ENCODE measurements at places on chromosomes 2 and 18.

GRCh38 chr2:60880643-60881046, 729 bp upstream of the REL start:
- DNase-seq: no peak

DNA sequence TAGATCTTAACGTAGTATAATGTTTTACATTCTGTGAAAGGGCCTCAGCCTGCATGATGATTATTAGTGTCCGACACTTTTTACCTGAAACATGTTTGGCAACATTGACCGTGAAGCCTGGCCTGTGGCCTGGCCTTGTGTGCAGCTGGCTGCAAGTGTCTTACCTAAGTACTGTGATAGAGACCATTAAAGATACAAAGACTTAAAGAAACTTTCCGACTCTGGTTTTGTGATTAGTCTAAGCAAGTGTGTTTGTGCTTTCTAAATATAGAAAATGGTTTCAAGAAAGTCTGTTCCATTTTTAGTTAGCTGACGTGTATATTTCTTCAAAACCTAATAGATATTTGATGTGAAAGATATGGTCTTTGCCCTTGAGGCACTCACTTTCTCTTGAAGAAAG, 601.8 kb downstream of the LRP1B start:
- DNase-seq: no peak

DNA sequence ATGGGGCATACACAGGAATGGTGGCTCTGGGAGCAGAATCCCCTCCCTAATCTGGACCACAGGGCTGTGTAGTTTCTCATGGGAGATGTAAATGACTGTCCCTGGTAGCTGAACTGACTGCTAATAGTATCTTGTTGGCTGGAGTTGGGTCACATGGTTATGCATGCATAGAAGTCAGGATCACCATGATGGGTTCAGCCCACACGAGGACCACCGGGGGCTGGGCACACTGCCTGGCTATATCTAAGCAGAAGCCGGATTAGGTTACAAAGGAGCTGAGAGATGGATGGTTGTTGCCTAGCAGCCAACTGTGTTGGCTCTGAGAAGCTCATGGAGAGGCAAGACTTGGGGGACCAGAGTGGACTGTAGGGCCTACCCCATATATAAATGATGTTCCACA, 6.7 kb upstream of the MAP3K2 start:
- no peak for DNase-seq

DNA sequence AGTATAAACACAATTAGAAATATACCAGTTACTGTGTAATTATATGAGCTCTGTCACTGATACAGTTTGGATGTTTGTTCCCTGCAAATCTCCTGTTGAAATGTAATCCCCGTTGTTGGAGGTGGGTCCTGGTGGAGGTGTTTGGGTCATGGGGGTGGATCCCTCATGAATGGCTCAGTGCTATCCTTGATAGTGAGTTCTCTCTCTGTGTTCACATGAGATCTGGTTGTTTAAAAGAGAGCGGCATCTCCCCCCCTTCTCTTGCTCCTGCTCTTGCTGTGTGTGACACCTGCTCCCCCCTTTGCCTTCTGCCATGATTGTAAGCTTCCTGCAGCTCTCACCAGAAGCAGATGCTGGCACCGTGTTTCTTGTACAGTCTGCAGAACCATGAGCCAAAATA, 24.1 kb downstream of the MTX2 start:
- no peak for DNase-seq

GRCh38 chr2:38315707-38316333, 61.3 kb downstream of the ATL2 start:
- no peak for DNase-seq

DNA sequence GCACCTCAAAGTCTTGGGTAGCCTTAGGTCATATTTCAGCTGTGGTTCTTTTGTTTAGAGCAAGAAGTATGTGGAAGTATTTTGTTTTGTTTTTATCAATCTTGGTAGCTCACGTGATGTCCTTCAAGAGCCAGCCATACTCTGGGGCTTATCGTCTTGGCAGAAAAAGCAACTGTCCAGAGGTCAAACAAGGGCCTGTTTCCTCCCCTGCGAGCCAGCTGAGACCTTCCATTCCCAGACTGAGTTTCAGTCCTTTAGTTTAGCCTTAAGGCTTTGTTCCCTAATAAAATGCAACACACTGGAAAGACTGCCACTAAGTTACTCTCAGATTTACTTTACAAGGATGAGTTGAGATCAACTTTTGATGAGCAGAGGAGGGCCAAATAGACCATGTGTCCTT, 63.5 kb downstream of the TXNL1 start:
- peak; percentile 43 for DNase-seq

GRCh38 chr2:27001950-27002349, 30.8 kb upstream of the TMEM214 start:
- DNase-seq: no peak

- no peak for DNase-seq
These were observed 243.0 kb upstream of the CHST9 start for GRCh38 chr18:27428120-27428519.

DNA sequence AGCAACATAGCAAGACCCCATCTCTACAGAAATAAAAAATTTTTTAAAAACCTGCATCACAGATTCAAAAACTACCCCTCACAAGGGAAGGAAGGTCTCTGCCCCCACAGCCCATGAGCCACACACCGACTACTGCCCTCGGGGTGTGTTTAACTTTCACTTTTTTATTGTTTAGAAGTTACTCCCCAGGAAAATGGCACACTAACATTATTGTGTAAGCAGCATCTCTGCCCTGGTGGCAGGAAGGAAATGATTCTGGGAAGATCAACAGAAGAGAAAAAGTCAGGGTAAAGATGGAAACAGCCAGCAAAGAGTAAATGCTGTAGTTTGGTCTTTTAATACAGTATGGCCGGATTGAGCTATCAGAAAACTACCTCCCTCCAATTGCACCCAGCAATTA, 21.9 kb downstream of the TRABD2A start:
- DNase-seq: no peak

GRCh38 chr18:62196980-62197379, 9.9 kb downstream of the RELCH start:
- DNase-seq: no peak

DNA sequence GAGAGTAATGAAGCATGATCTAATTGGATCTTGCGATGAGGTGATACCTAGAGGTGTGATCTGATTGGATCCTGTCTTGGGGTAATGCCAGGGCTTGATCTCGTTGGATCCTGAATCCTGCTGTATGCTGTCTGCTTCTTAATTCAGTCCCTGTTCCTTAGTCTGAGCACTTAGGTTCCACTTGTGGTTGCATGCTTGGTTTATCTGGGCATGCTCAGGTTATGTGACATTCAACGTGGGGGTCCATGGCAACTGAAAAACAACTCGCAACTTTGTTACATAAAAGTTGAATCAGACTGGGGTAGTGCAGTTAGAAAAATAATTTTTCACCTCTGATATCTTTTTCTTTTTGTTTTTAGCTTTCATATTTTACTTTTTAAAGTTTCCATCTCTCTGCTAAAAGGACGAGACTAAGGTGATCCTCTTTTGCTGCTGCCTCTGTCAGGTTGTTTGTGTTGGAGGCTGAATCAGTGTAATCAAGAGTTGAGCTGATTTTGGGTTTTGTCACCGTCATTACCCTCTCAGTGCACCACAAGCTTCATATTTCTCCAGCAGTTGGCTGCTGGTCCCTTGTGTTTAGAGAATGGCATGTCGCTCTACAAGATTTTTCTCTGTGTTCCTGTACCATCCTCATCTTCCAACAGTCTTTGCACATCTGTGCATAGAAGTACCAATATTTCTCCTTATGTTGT, 67.9 kb downstream of the NCOA1 start:
- no peak for DNase-seq

GRCh38 chr18:31269566-31269965, 48.4 kb upstream of the DSG1 start:
- DNase-seq: no peak

DNA sequence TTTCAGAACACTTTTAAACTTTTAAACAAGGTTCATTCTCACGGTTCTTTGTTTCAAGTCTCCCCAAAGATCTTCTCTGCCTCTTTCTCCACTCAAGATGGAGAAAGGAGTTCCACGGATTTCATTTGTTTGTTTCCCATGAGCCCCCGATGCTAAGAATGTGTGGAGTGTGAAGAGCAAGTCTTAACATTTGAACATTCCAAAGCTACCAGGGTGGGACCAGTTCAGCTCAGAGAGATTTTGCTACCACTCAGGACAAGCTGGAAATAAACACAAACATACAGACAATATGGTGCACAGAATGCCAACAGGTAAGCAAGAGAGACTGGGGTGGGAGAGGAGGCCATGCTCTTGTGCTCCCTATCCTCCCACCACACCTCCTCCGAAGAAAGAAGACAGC, 56.7 kb downstream of the SPRED2 start:
- DNase-seq: no peak

- DNase-seq: no peak
These were observed 14.5 kb upstream of the IL1RN start for GRCh38 chr2:113112871-113113270.

DNA sequence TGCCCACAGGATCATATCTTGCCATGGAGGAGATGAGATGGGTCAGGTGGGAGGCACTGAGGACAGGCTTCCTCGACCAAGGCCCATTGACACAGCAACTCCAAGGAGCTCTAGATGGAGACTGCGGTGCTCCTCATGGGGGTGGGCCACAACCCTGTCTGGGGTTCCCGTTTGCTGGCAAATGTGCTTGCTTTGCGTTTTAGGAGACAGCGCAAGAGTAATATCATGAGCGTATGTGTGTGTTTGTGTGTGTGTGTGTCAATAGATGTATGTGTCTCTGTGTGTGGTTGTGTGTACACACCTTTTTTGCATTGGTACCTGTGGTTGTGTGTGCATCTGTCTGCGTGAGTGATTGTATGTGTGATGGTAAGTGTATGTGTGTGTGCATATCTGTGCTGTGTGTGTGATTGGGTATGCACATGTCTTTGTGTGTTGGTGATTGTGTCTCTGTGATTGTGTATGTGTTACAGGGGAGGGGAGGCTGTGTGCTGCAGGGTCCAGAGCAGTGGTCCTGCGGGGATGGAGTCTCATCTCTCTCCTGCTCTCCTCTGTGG, 4.4 kb downstream of the FBLN7 start:
- DNase-seq: no peak

- no peak for DNase-seq
These were observed 6.6 kb downstream of the NR4A2 start for GRCh38 chr2:156325688-156326525.

DNA sequence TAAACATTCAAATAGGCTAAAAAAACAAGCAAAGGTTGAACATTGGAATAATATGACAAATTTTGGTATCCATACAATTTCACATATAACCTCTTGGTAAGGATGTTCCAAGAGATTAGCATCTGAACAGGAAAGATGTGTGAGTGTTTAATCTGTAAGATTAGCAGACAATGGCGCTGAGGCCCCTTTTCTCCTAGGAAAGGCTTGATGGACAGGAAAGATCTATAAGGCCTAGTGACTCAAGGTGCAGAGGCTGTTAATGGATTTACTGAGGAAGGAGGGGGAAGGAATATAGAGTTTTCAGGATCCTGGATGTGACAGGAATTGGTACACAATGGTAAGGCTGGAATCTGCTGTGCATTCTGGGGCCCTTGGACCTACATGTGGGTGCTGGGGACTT, 48.1 kb upstream of the SMAD2 start:
- no peak for DNase-seq

DNA sequence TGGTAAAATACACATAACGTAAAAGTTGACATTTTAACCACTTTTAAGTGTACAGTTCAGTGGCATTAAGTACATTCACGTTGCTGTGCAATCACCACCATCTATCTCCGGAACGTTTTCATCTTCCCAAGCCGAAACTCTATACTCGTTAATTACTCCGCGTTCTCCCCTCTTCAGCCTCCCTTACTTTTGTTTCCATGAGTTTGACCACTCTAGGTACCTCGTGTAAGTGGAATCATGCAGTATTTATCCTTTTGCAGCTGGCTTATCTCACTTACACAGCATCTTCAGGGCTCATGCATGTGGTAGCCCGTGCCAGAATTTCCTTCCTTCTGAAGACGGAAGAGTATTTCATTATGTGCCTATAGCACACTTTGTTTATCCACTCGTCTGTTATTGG, 225.2 kb downstream of the SLC4A3 start:
- DNase-seq: no peak

DNA sequence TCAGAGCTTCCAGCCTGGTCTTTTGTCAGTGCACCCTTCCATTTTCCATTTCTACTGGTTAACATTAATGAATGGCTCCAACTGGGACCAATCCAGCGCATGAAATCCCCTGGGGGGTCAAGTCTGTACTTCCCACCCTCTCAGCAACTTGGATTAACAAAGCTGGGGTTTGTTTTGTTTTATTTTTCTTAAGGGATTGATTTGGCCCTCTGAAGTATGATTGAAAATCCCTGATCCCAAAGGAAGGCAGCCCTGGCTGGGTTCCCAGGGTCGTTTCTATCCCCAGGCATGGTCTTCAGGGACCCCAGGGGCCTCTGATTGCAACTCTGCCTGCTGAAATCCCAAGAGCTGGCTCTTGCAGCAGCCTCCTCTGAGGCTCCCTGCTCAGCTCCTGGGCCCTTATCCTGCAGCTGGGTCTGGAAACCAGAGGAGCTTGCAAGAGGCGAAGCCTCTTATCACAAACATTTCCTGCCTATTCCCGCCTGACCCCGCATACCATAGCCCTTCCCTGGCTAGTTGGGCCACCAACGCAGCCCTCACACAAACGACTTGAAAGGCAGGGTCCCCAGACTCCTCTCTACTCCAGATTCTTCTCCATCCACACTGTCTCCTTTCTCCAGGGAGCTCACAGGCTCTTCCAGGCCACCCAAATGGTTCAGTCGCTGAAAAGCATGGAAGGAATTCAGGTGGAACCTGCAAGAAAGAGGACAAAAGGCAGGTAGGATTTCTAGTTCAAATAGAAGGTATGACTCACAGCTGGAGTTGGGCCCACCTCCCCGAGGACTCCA, 109.7 kb upstream of the PKDCC start:
- DNase-seq: no peak

- DNase-seq: no peak
These were observed 678.3 kb downstream of the NYAP2 start for GRCh38 chr2:226077841-226078240.

GRCh38 chr2:167386694-167387093, 498.4 kb downstream of the XIRP2 start:
- no peak for DNase-seq

DNA sequence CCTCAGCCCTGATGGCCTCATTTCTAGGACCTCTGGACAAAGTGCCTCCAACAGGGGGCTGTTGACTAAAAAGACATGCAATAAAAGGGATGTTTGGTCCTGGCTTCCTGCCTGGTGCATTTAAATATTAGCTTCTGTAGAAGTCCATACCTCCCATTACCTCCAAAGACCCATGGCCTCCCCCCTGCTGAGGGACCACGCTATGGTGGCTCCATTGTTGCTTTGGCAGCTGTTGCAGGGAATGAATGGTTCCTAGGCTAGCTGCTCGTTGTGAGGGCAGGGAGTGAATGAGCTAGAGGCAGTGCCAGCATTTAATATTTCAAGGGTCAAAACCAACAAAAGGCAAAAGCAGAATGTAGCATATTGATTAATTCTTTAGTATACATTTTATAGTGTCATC, 285.9 kb downstream of the SLC8A1 start:
- no peak for DNase-seq

- no peak for DNase-seq
These were observed 43.8 kb downstream of the SLC40A1 start for GRCh38 chr2:189536830-189537229.

- DNase-seq: no peak
These were observed 58.3 kb downstream of the FBXO36 start for GRCh38 chr2:229980431-229981184.

Data from AG09319 (cell line).